Stimulated activated CD8-positive, alpha-beta memory T cell treated with anti-CD3 and anti-CD28 coated beads, Interleukin-7, amount 100 ng/mL, for 4 hours (primary cell): ENCODE measurements at places on chromosomes 16 and 17.

GRCh38 chr17:82403662-82404660, 14.2 kb upstream of the HEXD start:
- DNase-seq, result no peak

GRCh38 chr17:80760511-80760911, 215.9 kb downstream of the RPTOR start:
- no peak for DNase-seq

DNA sequence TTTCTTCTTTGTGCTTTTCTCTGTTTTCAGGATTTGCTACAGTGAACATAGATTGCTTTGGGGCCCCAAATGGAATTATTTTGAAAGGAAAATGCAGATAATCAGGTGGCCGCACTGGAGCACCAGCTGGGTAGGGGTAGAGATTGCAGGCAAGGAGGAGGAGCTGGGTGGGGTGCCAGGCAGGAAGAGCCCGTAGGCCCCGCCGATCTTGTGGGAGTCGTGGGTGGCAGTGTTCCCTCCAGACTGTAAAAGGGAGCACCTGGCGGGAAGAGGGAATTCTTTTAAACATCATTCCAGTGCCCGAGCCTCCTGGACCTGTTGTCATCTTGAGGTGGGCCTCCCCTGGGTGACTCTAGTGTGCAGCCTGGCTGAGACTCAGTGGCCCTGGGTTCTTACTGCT, 1.2 kb downstream of the STH start:
- no peak for DNase-seq

- DNase-seq, result no peak
Observed at GRCh38 chr16:75114946-75115825, 1.4 kb downstream of the LDHD start.

GRCh38 chr16:63298993-63299392, 1262.8 kb upstream of the CDH8 start:
- no peak for DNase-seq

GRCh38 chr16:19853742-19854542, 30.7 kb downstream of the GPRC5B start:
- no peak for DNase-seq

- no peak for DNase-seq
Observed at GRCh38 chr16:77877712-77878347, 89.5 kb downstream of the VAT1L start.

GRCh38 chr16:57235128-57236021, 9.7 kb upstream of the ARL2BP start:
- no peak for DNase-seq

GRCh38 chr17:50768346-50768761, 1.0 kb upstream of the ANKRD40CL start:
- DNase-seq, result no peak

DNA sequence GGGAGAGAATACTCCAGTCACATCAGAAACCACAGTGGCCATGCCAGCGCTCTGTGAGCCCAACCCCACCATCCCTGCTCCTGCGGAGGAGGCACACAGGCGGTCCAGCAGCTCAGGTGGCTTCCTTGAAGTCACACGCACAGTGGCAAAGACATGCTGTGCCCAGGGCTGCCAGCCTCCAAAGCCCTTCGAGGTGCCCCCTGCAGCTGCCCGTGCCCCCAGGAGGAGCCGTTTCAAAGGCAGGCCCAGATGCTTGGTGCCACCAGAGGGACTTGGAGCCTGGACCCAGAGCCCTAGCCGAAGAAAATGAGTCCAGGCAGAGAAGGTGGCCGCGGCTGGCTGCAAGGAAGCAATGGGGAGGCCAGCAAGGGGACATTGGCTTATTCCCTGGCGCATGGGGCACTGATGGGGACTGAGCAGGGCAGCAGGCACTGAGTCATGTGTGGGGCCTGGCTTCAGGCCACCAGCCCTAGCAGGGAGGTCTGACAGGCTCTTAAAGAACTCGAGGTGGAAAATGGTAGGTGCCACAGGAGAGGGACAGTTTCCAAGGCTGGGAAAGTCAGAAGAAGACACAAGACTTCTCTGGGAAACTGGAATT, 17.2 kb upstream of the CACNG1 start:
- DNase-seq, result no peak

GRCh38 chr16:68506331-68507053, 32.6 kb upstream of the ZFP90 start:
- no peak for DNase-seq

- no peak for DNase-seq
Observed at GRCh38 chr17:39751016-39751543, 13.3 kb downstream of the GRB7 start.

GRCh38 chr16:30470632-30470995, 1.9 kb upstream of the ITGAL start:
- no peak for DNase-seq

DNA sequence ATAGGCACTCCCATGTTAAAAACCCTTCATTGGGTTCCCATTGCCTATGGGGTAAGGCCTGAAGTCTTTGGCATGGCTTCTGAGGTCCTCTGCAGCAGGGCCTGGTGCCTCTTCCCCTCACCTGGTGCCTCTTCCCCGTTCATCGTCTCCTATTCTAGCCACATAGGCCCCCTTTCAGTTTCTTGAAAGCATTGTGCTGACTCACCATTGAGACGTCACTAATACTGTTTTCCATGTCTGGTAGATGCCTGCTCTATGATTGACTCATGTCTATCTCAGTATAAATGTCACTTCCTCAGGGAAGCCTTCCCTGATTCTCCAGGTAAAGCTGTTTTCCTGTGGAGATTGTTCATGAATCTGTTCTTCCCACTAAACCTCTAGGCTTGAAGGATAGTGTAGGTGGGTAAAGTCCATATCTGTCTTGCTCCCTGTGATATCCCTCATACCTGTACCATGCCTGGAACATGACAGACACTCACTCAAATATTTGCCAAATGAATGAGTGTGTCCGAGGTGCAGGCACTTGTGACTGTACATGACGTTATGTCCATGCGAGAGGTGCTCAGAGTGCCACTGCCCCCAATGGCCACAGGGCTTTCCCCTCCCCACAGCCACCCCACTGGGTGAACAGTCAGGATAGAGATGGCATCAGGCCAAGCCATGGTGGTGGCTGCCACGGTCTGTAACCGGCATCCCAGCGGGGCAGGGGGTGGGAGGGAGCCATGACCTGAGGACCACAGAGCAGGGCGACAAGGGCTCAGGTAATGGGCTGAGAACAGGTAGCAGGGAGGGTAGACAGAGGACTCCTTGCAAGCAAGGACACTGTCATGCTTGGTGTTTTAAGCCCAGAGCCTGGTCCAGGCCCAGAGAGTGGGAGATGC, 85.2 kb upstream of the FAM20A start:
- no peak for DNase-seq

- no peak for DNase-seq
Observed at GRCh38 chr17:21253646-21254441, 634 bp upstream of the NATD1 start.

- no peak for DNase-seq
Observed at GRCh38 chr16:66443269-66443652, 16.2 kb downstream of the BEAN1 start.

DNA sequence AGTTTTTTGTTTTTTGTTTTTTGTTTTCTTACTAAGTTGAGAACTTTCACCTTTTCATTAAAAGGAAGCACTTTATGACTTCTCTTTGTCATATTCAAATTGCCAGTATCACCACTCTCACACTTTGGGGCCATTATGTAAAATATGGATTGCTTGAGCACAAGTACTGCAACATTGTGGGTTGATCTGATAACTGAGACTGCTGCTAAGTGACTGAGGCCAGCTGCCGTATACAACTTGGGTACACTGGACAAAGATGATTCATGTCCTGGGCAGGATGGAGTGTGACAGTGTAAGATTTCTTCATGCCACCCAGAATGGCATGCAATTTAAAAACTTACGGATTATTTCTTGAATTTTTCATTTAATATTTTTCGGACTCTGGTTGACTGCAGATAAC, 7.8 kb downstream of the TTC19 start:
- DNase-seq, result no peak

DNA sequence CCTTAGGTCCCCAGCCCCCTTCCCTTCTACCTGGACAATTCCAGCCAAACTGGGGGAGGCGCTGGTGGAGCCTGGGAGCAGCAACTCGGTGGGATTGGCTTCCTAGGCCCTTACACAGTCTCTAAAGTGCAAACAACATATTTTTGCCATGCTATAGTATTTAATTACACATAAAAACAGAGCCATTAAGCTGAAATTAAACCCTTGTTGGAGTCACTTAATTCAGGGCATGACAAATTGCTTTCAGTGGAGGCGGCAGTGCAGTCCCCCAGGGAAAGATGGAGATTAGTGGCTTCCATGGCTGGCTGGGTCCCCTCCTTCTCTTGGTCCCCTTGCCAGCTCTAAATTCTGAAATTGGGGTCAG, 17.3 kb downstream of the IGFBP4 start:
- DNase-seq, result no peak
